ENCODE measurements at places on chromosomes 1 and 21.

DNA sequence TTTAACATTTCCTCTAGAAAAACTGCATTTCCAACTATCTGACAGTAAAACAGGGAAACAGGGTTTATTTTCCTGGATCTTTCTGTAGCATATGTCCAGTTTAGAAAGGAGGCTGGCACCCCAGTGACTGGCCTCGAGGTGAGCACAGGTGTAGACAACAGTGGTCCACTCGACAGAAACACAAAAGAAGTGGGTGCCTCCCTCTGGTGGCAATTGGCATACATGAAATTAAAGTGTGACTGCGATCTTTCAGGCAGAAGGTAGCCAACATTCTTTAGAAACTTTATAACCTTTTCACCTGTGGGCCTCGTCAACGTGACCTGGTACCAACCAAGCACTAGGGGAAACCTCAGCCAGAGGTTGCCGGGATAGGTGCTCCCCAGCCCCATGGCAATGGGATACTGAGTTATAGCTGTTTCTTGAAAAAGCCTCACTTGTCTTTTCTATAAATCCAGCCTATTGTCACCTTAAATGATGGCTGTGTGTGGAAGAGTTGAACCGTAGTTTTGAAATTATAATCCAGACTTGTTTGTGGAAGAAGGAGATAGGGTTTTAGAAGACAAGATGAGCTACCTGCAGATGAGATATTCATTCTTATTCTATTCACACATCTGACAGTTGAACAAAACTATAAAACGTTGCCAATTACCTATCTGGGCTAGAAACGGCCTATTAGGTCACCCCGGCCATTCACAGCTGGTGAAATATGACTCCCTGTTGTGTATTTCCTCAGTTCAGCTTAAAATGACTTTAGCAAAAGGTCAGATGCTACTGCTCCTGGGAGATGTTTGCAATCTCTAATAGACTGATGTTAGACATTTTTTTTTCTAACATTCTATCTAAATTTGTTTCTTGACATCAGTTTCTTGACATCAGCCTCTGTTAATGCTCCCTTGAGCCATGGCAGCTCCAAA is 44.3 kb downstream of the PCP4 start:
- DNase-seq, result peak; percentile 3

GRCh38 chr1:39687243-39687642 is 4.0 kb downstream of the HPCAL4 start:
- DNase-seq, result no peak

- no peak for DNase-seq
Measured at GRCh38 chr1:117611894-117612483, 6.1 kb downstream of the TENT5C start.

DNA sequence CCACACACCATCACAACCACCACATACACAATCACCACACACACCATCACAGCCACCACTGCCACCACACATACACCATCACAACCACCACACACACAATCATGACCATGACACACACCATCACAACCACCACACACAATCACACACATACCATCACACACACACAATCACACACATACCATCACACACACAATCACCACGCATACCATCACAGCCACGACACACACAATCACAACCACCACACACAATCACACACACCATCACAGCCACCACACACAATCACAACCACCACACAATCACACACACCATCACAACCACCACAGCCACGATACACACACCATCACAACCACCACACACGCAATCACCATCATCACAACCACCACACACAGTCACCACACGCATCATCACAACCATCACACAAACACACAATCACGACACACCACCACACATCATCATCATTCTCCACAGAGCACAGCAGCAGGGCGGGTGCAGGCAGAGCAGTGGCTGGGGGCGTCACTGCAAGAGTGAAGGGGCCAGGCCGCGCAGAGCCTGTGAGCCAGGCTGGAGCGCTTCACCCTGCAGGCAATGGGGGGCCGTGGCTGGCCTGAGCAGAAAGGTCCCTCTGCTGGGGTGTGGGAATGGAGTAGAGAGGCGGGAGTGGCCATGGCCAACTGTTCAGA is 32.6 kb downstream of the CDCP2 start:
- no peak for DNase-seq

DNA sequence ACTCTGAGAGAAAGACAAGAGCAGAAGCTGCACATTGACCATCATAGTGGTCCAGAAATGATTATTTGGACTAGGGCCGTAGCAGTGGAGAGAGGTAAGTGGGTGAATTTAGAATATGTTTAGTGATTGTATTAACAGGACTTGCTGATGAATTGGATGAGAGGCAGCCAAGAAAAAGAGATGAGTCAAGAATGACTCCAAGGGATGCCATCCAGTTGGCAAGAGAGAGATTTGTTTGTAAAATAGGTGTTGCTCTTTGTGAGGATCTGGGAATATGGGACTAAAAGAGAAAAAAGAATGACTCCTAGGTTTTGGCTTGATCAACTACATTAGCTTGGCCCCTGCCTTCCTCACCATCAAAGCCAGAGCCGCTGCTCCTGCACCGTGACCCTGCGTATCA is 54.2 kb upstream of the ARTN start:
- no peak for DNase-seq

DNA sequence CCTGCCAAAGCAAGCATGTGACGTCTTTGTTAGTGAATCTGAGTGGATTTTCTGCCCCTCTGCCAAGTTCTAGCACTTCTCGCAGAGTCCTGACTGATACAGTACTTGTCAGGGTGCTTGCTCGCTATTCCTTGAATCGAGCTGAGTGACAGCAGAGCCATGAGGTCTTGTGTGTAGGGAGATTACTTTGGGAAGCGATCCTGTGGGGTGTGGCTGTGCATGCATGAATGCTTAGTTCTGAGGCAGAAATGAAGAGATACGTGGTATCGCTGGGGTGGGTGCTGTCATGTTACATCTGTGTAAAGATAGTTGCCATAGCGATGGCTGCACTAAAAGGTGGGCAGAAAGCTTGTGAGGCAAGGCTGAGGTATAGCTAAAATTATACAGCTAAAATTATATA is 19.3 kb upstream of the DNAJC28 start:
- no peak for DNase-seq

- DNase-seq, result no peak
Measured at GRCh38 chr1:227562933-227563323, 428 bp upstream of the ZNF678 start.

- DNase-seq, result no peak
Measured at GRCh38 chr1:197485790-197486189, 217.7 kb downstream of the CRB1 start.

DNA sequence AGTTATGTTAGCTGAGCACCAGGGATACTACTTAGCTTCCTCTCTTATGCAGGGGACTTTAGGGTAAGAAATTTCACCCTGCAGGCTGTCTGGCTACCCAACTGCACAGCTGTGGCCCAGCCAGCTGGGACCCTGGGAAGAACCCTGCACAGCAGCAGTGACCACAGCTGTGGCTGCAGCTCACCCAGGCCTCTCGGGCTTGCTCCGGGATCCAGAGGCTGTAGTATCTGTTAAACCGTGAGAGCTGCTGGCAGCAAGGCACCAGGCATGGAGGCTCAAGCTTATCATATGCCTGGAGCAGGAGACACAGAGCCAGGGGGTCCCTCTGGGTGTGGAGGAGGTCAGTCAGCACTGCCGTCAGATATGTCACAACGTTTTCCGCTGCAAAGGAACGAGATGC is 40.3 kb downstream of the URB1 start:
- no peak for DNase-seq

DNA sequence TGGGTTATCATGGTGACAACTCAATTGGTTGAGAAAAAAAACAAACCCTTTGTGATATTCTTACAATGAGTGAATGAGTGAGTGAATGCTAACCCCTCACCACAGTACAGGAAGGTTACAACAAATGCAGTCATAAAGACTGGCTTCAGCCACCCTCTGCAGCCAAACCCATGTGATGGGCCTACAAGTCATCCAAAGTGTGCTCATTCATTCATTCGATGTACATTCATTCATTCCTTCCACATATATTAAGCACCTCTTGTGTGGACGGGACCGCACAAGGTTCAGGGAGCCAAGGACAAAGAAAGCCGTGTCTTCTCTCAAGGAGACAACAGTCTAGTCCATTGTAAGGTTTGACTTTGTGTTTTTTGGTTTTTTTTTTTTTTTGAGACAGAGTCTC is 49.4 kb downstream of the WDR4 start:
- DNase-seq, result no peak

GRCh38 chr1:183807549-183808168 is 2.7 kb downstream of the RGL1 start:
- no peak for DNase-seq

DNA sequence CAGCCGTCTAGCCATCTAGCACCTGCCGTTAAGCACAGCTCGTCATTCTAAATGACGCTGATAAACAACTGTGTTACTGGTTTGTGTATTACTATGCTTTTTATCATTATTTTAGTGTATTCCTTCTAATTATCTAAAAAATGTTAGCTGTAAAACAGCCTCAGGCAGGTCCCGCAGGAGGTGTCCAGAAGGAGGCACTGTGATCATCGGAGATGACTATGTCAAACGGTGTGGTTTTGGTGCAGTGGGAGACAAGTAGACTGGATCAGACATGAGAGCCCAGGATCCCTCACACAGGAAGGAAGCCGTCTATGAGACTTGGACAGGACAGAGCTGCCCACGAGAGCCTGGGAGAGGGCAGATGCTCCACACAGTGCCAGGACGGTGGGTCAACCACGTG is 55.3 kb upstream of the COL6A1 start:
- no peak for DNase-seq

DNA sequence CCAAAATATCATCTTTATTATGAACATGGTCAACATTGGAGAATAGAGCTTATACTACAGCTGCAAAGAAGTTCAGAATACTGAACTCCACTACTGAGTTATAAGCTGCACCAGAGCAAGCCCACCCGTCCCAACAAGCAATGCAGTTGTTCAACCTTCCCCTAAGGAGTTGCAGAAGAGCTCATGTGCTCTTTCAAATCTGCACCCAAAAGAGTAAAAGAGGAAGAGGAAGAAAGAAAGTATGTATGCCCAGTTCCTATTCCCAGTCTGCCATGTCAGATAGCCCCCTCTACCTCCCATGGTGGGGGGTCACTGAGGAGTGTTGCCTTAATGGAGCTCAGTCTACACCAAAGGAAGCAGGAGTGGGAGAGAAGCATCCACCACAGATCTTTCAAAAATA is 6.9 kb downstream of the C1orf162 start:
- DNase-seq, result no peak

DNA sequence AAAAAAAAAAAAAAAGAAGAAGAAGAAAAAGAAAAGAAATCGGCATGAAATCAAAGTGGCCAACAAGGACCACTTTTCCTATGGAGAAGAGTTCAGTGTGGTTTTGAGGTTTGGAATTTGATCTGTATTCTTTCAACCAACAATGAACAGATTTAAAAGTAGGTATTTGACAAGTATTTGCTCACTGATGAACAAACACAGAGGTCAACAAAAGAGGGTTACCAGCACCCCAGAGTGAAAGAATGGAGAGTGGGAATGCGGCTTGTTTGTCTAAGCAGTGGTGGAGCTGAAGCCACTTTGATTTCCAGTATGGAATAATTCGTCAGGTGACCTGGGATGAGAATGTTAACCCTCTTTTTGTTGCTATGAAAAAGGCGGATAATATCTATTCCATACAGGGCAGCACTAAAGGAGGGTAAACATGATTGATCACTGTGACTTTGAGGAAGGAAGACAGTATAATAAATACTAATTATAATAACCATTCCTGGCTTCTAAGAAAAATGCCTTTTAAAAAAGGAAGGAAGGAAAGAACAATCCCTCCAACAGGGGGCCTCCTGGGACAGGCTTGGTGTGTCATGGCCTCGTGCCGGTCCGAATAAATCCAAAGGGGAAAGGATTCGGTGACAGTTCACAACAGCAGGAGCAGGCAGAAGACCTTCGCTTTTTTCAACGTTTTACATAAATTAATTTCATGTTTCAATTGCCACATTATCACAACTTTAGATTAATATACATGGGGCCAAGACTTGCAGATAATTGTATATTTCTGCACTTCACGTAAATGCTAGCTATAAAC is 37.2 kb upstream of the SIM2 start:
- DNase-seq, result no peak

GRCh38 chr1:121519042-121519755 is 334.4 kb downstream of the SRGAP2C start:
- peak; percentile 66 for DNase-seq

- DNase-seq, result no peak
Measured at GRCh38 chr1:235920596-235921375, 54.1 kb upstream of the LYST start.

GRCh38 chr1:177945943-177946650 is 23.8 kb downstream of the SEC16B start:
- peak; percentile 25 for DNase-seq

DNA sequence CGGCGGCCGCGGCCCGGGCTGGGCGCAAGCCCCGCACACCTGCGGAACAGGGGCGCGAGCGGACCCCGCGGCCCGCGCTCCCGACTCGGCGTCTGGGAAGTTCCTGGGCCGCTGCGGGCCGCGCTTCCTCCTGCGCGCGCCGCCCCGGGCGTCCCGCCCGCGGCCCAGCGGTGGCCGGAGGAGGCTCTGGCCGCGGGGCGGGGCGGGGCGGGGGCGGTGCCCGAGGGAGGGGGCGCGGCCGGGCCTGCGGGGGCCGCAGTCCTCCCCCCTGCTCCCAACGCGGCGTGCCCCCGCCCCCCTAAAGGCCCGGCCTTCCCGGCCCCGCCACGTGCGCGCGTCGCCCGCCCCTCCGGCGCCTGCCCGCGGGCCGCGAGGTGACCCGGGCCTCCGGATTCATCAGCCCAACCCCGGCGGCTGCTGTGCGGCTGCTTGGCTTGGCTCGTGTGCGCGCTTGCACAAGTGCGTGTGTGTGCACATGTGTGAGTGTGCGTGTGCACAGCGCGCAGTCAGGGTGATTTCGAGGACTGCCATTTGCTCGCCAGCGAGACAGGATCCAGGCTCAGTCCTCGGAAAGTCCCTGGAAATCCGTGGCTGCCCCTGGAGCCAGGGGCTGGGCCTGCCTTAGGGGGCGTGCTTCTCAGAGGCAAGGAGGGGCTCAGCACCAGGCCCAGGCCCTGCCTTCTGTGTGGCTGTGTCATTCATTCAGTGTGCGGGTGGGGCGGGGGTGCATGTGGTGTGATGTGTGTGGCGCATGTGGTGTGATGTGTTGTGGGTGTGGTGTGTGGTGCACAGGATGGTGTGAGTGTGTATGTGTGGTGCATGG is at the start of gene C2CD2:
C2CD2 (minus strand) TSS at position 188 of the 823 bp plus-strand sequence. CDS start 370 bp downstream, outside the sequence.
- DNase-seq, result peak; percentile 48

- DNase-seq, result no peak
Measured at GRCh38 chr1:15413563-15414444, 4.1 kb downstream of the EFHD2 start.

GRCh38 chr1:2638466-2639115 is 5.8 kb upstream of the MMEL1 start:
- no peak for DNase-seq

DNA sequence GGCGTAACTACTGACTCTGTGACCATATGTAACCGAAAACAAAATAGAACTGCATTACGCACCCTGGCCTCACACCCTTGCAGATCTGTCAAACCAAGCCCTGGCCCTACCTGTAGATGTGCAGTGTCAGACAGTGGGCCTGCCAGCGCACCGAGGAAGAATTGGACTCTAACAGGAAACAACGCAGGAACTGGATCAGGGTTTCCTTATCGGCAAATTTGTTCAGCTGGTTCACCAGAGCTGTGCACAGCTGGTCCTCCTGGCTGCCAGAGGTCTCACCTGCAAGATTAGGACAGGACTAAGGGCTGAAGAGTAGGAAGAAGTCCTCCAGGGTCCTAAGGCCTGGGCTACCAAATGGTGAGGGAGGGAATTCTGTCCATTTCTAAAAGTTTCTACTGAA is 90.0 kb downstream of the UBR4 start:
- DNase-seq, result no peak
